ENCODE measurements at places on chromosomes 7 and 10.

DNA sequence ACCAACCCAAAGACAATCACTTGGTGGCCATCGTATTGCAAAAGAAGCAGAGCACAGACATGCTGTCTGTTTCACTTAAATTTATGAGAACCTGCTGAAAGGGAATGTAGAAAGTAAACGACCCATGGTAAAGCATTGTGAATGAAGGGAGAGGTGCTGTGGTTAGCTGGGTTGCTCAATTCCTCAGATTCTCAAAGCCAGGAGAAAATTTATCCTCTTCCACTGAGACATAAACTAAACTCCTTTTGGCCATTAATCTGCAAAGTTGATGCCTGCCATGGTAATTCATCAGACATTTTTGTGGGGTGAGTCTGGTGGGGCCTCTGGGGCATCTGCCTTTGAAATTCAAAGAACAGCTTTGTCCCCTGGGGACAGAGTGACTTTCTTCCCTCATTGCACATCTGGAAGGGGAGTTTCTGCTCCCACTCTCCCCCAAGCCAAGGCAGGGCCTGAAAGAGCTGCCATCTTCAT, 951.0 kb downstream of the LRMDA start:
- peak; percentile 99 for DNase-seq

DNA sequence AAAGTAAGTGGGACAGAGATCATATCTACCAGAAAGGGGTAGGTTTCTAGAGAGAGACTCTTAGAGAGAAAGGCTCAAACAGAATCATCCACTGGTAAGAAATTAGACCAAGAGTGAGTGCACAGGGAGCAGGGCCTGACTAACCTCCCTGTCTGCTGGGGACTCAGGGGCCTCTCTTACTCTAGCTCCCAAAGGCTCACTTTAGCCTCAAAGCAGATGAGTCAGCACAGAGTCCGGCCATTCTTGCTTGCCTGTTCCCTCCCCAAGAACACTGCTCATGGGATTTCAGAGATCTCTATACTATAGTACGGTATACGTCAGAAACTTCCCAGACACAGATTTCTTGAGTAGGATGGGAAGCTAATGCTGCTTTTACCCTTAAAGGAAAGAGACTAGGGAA, 32.7 kb downstream of the RBM28 start:
- DNase-seq: peak; percentile 8

GRCh38 chr10:49311555-49312236, 12.7 kb downstream of the C10orf71 start:
- no peak for DNase-seq

- no peak for DNase-seq
Measured at GRCh38 chr10:112448888-112449287, 1.9 kb downstream of the VTI1A start.

- DNase-seq: no peak
Measured at GRCh38 chr7:21371360-21371759, 56.5 kb upstream of the SP4 start.

GRCh38 chr7:131480384-131481315, 75.8 kb downstream of the PODXL start:
- peak; percentile 59 for DNase-seq

DNA sequence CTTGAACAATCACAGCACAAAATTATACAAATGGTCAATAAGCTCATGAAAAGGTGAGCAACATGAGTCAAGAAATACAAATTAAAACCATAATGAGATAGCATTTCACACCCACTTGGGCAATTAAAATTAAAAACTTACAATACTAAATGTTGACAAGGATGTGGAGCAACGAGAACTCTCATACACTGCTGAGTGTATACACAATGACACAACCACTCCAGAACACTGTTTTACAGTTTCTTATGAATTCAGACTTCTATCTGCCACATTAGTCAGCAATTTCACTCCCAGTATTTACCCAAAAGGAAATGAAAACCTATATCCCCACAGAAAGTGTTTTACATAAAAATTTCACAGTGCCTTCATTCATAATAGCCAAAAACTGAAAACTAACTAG, 31.1 kb downstream of the GDI2 start:
- no peak for DNase-seq
